CD4-positive, alpha-beta T cell treated with Interferon gamma for 1 hour (primary cell): ENCODE measurements at places on chromosomes 2 and 18.

DNA sequence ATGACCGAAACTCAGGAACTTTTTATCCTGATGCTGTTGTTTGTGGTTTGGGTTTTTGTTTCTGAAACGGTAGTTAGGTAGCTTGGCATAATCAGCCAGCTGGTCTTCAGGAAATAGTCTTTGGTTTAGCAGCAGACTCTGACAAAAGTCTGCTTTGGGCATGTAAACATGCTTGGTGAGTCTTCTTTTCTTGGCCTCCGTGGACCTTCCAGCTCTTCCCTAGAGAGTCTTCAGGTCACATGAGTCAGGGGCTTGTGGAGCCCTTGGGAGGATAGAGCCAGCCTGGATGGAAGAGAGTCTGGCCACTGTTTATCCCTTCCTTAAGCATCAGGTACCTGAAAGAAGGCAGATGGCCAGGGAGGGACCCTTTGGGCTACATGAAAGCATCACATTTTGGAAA, 154.5 kb downstream of the MGAT5 start:
- no peak for DNase-seq

GRCh38 chr2:40406485-40407289, 45.2 kb downstream of the SLC8A1 start:
- no peak for DNase-seq

DNA sequence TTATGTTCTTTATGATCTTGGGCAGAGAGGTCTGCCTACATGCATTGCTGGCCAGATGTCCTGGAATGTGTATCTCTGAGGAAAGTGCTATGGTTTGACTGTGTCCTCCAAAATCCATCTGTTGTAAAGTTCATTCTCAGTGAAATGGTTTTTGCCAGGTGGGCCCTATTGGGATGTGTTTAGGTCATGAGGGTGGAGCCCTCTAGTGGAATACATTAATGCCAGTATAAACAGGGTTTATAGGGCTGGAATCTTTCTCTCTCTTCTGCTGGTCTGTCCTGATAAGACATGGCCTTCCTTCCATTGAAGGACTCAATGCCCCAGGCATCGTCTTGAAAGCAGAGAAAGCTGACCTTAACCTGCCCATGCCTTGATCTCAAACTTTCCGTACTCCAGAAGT, 258.5 kb downstream of the RPIA start:
- no peak for DNase-seq

GRCh38 chr2:7785700-7786099, 868.5 kb downstream of the RNF144A start:
- DNase-seq, result no peak

GRCh38 chr18:77551055-77551454, 301.4 kb downstream of the GALR1 start:
- no peak for DNase-seq

GRCh38 chr2:186544255-186544675, 45.6 kb upstream of the ITGAV start:
- no peak for DNase-seq
